Left cardiac atrium (tissue), 4 donors: ENCODE measurements at places on chromosomes 5 and 9.

- DNase-seq = no peak
Measured at GRCh38 chr5:68482199-68482598, 266.6 kb downstream of the PIK3R1 start.

DNA sequence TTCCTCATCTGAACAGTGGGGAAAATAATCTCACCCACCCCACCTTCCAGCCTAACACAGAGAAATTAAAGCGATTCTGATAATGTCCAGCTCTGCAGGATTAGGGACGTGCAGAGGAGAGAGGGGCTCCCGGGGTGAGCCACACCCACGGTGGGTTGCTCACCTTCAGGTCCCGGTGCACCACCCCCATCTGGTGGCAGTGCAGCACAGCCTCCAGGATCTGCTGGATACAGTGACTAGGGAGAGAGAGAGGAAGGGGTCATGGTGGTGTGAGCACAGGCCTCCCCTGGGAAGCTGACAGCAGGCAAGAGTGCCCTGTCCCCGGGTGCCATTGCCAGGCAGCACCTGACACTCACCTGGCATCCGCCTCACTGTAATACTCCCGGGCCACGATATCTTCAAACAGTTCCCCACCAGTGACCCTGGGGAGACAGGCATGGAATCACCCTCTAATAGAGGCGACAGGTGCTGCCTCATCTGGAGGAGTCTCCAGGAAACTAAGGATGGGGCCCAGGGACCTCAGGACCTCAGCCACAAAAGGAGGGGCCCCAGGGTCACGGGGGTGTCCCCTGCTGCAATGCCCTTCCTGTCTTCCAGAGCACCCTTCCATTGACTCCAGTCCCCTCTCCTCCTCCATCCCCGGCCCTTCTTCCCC lies 33.0 kb downstream of the CAMK2A start:
- DNase-seq = no peak

- no peak for DNase-seq
Measured at GRCh38 chr9:101907466-101907865, 169.0 kb upstream of the GRIN3A start.

DNA sequence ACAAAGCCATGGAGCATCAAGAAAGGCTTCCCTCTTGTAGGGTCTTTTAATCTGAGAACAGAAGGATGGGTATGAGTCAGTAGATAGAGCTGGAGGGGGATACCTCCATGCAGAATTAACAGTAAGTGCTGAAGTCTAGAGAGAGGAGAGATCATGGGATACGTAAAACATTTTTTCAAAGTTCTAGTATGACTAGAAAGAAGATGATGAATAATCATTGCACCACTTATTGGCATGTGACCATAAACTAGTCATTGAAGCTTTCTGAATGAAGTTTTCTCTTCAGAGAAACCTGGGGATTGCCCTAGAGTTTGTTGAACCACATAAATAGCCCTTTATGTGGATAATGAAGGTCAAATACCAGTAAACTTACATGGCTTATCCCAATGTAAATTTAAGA lies 48.6 kb upstream of the PTPRD start:
- DNase-seq = no peak

DNA sequence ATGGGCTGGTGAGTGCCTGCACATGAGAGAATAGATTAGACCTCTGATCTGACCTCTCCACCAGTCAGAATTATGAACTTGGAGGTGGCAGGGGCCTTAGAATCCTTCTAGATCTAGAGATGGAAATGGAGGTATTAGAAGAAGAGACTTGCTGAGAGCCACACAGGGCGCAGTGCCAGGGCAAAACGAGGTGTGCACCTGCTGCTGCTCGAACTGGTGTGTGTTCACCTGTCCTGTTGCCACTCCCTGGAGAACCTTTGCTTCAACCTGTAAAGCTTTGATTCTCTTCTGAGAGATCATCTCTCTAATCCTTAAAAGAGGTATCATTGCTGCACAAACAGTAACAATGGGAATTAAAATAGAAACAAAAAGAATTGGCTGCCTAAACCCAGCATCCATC lies 24.9 kb downstream of the FRMPD1 start:
- DNase-seq = no peak

DNA sequence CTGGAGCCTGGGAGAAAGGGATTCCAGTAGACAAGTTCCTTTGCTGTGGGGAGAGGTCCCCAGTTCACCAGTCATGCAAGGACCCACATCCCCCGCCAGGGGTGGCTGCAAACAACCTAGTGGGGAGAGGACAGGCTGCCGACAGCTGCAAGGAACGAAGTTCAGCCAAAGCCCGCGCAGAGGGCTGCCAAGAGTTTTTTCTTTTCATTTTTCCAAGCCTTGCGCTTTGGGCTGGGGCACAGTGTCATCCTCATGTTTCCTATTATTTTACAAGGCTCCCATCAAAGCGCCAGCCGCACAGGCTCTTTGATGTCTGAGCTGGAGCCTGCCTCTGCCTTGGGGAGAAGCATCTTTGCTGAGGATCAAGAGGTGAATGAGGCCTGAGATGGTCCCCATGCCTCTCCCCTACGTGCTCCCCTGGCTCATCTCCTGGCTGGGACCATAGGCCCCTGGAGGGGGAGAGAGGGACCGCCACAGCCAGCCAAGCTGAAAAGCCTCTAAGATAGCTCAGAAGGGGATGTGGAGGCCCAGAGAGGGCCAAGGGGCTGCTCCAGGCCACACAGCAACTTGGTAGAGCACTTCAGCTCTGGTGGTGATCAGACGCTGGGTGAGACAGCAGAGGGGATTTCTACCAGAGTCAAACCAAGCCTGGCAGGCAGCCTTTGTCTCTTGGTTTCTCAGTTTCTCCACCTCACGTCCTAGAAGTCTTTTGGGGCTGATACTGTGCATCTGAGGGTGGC lies 50.4 kb upstream of the SYNPO start:
- peak; percentile 84 for DNase-seq

- DNase-seq = peak; percentile 92
Measured at GRCh38 chr9:35114113-35114839, 1.4 kb downstream of the ATOSB start.

- DNase-seq = no peak
Measured at GRCh38 chr5:150349681-150350275, 7.7 kb upstream of the TCOF1 start.
